ENCODE measurements at places on chromosomes 13 and 19. TPM values are rescaled to one million over a fixed set of nuclear protein-coding genes. Genes with fewer than 3 reads are reported as not detected.

DNA sequence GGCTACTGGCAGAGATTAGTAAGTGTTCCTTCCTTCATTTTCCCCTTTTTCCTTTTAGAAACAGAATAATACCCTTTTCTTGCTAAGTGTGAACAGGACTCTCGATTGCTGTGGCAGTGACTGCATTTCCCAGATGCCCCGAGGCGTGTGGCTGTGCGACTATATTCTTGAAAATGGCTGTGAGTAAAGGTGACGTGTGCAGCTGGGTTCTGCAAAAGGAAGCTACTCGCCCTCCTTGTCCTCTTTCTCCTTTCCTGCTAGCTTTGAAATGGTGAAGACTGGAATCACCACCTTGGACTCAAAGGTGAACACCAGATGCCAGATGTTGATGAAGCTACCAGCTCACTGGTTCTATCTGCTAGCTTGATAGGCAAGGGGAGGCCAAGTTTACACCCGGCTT, 121.4 kb downstream of the MIPEP start:
- DNase-seq, result no peak

- no peak for DNase-seq
Observed at GRCh38 chr19:45863840-45864628, at the start of gene FOXA3. TSS of gene FOXA3 (plus strand) at chr19:45864326. CDS start at chr19:45864457, 131 bp downstream.

GRCh38 chr13:103607995-103608394, 541.8 kb upstream of the SLC10A2 start:
- DNase-seq, result no peak

DNA sequence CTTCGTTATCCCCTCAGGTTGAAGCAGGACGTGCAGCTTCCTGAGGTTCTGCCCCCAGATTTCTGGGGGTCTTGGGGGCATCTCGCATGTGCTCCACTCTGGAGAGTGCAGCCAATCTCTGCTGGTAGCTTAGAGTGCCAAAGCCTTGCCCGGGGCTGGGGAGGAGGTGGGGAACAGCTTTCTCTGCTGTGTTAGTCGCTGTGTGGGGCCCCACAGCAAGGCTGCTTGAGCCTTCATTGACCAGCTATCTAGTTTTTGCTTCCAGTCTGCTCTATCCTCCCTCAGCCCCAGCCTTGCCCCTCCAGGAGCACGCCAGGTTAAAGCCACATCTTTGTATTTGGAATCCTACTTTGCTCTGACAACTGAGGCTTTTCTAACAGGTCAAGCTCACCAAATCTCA, 32.0 kb upstream of the MEDAG start:
- no peak for DNase-seq

DNA sequence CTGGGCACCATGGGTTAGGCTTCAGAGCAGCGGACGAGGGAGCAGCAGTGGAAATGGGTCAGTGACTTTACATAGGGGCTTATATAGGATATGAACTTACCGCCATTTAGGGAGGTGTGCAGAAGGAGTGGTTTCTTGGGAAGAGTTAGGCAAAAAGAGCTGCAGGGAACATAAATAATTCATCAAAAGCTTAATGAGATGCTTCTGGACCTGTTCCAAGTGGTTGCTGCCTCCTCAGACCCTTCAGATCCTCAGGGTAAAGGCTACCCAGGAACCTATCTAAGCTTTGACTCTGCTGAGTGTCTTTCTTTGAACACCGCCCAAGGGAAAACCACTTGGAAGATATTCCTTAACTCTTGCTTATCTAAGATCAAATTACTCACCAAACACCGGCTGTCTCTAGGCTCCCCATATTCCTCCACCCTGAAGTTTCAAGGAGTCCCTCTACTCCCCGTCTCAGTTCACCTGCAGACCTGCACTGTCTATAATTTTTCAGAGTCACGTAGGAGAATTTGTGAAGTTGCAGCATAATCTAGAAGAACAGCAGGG, at the start of gene IGFL4:
TSS of gene IGFL4 (minus strand) at position 51 of the 549 bp plus-strand sequence. CDS start at position 11, 40 bp downstream.
- DNase-seq, result no peak

DNA sequence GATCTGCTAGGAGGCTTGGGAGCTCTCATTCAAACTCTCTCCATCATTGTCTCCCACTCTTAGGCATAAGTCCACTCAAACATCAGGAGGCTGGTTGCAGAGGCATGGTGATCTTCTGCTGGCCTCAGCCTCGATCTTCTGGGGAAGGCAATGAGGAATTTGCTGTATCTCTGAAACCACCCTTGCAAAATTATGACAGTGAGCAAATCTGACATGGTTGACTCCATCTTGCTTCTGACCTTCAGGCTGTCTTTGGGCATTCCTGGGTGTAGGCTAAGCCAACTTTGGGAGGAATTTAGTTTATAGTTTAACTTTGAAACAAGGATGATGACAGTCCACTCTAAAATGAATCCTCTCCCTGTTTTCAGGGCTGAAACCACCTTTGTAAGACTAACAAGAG, 84.1 kb upstream of the ABCC4 start:
- DNase-seq, result no peak

DNA sequence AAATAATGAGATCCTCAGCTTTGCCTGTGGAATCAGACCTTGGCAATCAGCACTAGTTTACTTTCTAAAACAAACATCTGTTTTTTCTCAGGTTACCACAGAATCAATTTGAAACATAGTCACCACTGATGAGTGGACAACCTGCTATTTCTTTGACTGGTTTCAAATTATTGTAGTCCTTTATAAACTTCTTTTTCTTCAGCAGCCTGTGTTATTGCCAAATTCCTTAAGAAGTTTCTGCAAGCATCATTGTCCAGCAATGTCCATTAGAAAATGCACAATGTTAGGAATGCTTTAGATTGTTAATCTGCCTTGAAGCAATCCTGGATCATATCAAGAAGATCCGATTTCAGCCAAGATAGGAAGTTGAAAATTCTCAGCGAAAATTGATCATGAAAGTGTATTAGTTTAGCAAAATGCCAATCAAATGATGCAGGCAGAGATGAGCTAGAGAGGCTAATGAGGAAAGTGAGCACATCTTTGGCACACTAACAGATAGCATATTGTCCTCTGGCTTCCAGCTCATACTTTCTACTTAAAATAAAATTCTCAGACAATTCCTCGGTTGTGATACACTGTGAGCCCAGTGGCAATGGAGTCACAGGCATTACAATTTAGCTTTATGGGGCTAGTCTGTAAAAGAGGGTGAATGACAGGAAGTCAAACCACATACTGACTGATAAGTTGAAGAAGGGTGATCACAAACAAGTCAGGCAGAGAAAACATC, 270.6 kb downstream of the SLITRK6 start:
- peak; percentile 65 for DNase-seq

GRCh38 chr13:27006519-27007161, 165.0 kb downstream of the USP12 start:
- DNase-seq, result no peak

GRCh38 chr19:37669450-37669914, 14.2 kb upstream of the ZFP30 start:
- no peak for DNase-seq

DNA sequence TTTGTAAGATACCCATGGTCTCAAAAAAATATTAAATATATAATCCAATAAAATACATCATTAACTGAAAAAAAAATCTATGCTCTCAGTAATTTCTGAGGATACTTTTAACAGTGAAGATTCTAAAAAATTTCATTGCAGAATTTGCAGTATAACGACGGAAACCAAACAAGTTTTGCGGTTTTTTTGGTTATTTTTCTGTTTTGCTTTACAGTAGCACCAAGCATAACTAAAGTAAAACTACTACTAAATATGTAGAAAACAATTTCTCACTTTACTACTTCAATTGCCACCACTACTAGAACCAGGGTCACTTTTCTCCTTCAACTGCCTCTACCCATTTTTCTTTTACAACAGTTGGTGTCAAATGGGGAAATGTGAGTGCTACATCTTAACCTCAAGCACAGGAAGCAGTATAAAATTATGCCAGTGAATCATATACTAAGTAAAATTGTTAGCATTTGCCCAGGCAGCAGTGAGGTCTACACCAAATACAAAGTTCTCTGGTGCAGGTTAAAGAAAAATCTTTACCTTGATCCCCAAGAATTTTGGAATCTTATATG, 24.1 kb downstream of the MICU2 start:
- DNase-seq, result no peak

- no peak for DNase-seq
Observed at GRCh38 chr13:28316836-28317235, 178.1 kb downstream of the FLT1 start.

DNA sequence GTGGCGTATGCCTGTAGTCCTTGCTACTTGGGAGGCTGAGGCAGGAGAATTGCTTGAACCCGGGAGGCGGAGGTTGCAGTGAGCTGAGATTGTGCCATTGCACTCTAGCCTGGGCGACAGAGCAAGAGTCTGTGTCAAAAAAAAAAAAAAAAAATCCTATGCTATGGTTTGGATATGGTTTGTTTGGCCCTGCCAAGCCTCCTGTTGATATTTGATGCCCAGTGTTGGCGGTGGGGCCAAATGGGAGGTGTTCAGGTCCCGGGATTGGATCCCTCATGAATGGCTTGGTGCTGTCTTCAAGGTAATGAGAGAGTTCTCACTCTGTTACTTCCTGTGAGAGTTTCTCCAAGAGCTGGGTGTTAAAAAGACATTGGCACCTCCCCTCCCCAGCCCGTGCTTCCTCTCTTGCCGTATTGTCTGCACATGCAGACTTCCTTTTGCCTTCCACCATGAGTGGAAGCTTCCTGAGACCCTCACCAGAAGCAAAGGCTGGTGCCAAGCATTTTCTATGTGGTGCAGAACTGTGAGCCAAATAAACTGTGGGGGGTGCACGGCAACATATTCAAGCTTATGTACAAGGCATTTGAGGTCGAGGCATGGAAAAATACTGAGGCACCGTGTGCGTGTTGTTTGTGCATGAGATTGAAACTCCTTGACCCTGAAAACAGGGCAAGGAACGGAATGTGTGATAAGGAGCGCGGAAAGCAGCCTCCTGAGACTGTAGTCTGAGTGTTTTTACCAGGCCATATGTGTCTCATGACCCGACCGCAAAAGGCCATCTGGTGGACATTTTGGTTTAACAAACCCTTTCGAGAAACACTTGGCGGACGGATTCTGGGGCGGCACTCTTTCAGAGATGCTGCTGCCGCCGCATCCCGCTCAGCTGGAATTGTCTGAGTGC, 7.3 kb downstream of the SIGLEC9 start:
- peak; percentile 42 for DNase-seq

GRCh38 chr13:97285221-97285955, 63.3 kb downstream of the MBNL2 start:
- no peak for DNase-seq

- no peak for DNase-seq
Observed at GRCh38 chr13:100108913-100109507, 20.1 kb downstream of the PCCA start.

GRCh38 chr19:13089139-13089856, 13.4 kb downstream of the LYL1 start:
- no peak for DNase-seq

- peak; percentile 18 for DNase-seq
Observed at GRCh38 chr19:32570081-32570785, 10.8 kb upstream of the PDCD5 start.

GRCh38 chr13:78129359-78129758, 210.7 kb upstream of the EDNRB start:
- DNase-seq, result no peak

GRCh38 chr13:99356012-99356261, 48.7 kb upstream of the GPR183 start:
- no peak for DNase-seq

DNA sequence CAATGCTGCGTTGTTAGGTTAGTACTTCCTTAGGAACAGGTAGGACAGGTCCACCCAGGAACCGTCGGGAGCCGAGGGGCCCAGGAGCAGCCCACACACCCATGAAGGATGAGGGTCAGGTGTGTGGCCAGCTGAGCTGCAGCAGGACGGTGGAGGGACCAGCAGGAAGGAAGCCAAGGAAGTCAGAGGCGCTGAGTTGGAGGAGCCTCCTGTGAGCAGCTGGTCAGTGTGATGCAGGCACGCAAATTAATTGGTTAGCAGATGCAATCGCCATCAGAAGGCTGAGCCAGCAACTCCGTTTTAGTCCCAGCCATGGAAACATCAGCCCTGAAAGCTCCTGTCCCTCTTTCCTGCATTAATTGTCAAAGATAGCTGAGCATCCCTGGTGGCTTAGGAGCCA, 114.9 kb upstream of the SOX1 start:
- no peak for DNase-seq

DNA sequence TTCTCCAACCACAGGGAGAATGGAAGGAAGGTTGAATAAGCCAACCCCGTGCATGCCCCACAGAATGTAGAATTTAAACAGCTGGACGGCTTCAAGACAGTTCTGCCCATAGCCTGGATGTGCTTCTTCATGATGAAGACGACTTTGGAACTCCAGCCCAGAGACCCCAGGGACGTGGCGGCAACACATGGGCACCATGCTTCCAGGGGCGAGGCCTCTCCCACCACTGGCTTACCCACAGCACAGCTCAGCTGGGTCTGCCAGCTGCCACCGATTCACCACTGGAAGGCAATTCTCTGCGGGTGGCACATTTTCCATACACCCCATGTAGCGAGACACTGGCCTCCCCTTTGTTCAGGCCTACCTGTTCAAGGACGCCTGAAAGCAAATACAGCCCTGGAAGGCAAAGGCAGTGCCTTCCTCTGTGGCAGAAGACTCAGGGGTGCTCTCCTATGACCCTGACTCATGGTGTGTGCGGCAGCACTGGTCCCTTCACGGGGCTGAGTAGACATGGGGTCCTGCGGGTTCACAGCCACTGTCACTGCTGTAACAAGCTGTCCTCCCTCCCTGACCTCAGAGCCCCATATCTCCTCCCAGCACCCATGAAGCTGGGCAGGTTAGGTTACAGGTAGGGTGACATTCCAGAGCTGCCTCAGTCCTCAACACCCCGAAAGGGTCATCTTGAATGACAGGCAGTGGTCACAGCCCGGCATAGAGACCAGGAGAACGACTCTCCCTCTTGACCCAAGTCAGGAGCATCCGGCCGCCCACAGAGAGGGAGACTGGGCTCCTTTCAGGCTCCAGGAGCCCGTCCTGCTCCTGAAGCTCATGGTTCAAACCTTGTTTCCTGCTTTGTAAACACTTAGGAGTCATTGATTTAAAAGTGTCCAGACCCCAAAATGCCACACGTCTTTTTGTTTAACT, 72.7 kb downstream of the SPACA7 start:
- DNase-seq, result no peak

FLT1 gene
- polyA plus RNA-seq, result 2.4 TPM

SERTAD1 gene
- polyA plus RNA-seq, result 16.2 TPM

CAMSAP3 gene
- polyA plus RNA-seq, result not detected

RELB gene
- 13.9 TPM for polyA plus RNA-seq

PCDH8 gene
- polyA plus RNA-seq, result not detected

ZNF625 gene
- polyA plus RNA-seq, result 3.4 TPM

ZNF274 gene
- polyA plus RNA-seq, result 13.0 TPM

RFX1 gene
- 0.38 TPM for polyA plus RNA-seq

NCAN gene
- polyA plus RNA-seq, result not detected

CGB5 gene
- polyA plus RNA-seq, result not detected

LSM7 gene
- polyA plus RNA-seq, result 137 TPM

GSX1 gene
- polyA plus RNA-seq, result not detected
